ENCODE measurements at places on chromosomes 1 and 21.

DNA sequence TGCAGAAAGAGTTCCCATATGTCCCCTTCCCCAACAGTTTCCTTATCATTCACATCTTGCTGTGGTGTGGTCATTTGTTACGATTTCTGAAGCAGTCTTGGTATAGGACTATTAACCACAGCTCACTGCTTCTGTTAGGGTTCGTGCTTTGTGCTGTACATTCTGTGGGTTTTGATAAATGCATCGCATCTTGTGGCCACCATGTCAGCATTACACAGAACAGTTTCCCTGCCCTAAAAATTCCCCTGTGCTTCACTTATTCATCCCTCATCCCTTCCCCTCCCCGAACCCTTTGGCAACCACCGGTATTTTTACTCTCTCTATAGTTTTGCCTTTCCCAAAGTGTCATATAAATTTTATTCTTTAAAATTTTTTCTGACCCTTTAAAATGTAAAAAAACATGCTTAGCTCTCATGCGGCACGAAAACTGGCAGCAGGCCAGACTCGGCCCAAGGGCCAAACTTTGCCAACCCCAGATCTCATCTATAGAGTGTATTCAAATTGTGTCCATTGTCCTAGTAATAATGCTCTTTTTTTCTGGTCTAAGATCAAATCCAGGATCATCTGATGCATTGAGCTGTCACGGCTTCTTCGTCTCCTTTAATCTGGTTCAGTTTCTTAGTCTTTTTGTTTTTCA lies 78.2 kb downstream of the SIM2 start:
- no peak for DNase-seq

DNA sequence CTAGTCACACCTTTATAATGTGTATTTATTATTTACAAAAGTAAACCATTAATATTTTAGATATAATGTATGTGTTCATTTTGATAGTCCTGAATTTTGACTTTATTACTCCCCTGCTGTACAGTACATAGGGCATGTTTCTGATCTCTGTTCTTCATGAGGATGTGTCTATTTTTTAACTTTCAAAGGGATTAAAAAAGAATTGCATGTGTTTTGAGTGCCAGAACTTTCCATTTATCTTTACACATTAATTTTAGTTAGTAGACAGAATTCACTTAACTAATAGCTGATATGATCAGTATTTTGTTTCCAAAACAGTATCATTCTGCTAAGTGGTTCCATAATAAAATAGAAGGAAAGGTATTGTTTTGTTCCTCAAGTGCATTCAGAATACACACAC lies 3.1 kb downstream of the PBX1 start:
- no peak for DNase-seq

- DNase-seq = no peak
Observed at GRCh38 chr1:156074661-156075060, 7.6 kb downstream of the MEX3A start.

DNA sequence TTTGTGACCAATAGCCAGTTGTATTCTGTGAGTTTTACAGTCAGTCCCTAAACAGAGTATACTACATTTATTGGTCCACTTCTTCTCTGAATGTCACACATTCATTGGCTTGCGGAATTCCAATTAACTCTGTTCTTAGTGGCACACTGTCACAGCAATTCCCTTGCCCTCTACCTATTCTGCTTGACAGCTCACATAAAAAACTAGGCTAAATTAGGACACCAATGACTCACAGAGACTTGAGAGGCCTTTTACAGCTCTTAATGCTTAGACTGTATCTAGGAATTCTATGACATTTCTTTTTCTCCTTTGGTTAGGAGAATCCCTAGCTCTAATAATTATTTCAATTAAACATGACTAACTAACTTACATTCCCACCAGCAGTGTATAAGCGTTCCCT lies 104.1 kb downstream of the NEGR1 start:
- no peak for DNase-seq

- no peak for DNase-seq
Observed at GRCh38 chr1:87497380-87498203, 168.9 kb downstream of the LMO4 start.

DNA sequence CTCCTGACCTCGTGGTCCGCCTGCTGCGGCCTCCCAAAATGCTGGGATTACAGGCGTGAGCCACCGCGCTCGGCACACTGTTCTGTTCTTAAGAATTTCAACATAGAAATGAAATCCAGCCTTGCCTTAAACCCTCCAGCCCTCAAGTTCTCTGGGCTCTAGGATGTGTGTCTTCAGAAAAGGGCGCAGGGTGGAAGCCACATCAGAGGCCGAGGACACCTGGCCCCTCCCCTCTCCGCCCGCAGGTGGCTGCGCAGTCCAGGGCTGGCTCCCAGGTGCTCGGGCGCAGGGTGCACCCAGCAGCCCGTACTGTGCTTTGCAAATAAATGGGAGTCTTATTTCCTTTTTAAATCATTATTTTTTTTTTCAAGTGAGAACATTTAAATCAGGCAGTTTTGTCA lies 2.0 kb upstream of the C1orf174 start:
- DNase-seq = no peak

DNA sequence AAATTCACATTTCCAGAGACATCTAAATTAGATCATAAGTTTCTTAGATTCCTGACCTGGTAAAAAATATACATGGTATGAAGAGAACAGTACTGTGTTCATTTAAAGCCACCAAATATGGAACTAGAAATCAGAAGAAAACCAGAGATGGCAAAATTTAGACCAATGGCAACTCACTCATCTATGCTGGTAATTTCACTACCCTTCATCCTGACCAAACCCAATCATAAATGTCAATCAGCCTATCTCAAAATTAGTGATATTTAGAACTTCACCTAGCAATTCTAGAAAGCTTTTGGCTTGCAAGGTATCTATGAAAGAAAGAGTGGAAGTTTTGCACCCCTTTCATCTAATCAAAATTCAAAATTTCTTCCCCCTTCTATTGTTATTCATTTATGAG lies 107.7 kb downstream of the NIBAN1 start:
- no peak for DNase-seq

GRCh38 chr21:42040411-42041180 lies 30.4 kb upstream of the ZBTB21 start:
- DNase-seq = no peak

DNA sequence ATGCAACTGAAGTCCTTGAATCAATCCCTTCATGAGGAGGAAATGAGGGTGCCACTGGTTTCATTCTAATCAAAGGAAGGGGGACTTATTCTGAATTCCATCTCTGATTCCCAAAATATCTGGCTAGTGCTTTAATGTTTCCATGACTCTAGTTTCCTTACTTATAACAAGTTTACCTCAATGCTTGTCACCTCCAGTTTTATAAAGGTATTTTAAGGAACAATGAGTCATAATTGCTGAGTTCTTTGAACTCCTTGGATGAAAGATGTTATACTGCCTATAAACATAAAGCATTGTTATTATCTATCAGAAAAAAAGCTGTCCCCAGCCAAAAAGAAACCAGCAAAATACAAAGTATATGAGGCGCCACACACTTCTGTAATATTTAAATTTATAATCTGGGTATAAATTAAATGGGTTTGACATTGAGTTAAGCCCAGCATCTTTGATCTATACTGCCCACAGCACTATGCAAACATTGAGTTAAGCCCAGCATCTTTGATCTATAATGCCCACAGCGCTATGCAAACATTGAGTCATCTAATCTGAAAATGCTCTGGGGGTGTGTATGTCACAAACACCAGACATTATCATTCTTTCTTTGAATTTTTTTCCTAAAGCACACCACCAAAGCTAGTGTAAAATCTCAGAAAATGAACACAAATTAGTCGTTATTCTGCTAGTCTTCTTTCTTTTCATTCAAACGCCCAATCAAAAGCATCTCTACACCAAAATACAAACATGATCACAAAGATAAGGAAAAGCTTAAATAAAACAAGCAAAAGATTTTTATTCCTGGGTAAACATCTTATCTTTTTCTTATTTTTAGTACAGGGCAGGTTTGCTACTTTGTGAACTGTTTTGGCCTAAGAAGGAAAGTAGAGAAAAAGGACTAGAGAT lies 11.5 kb upstream of the CXADR start:
- DNase-seq = no peak

- no peak for DNase-seq
Observed at GRCh38 chr21:41670056-41670805, 96.6 kb downstream of the RIPK4 start.

DNA sequence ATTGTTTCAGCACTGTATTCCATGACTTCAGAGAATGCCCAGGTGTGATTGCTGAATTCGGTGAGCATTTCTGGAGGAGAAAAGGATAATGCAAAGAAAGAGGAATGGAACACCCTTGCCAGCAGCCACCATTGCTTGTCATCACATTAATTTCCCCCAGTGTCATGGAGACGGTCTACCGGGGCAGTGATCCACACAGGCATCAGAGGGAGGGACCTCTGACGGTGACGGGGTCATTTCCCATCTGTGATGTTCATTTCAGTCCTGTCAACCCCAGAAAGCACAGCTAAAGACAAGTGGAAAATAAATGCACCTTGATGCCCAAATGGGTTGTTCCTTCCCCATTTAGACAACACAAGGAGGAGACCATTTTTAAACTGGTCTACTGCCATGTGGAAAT lies 376.4 kb downstream of the PCP4 start:
- DNase-seq = no peak

GRCh38 chr1:175445646-175446045 lies 253.1 kb upstream of the KIAA0040 start:
- DNase-seq = no peak

GRCh38 chr1:191160837-191161236 lies 683.2 kb upstream of the BRINP3 start:
- DNase-seq = no peak

GRCh38 chr21:42332557-42333317 lies 17.5 kb upstream of the TFF3 start:
- DNase-seq = no peak

GRCh38 chr1:31155216-31155806 lies 84.4 kb downstream of the NKAIN1 start:
- peak; percentile 31 for DNase-seq

DNA sequence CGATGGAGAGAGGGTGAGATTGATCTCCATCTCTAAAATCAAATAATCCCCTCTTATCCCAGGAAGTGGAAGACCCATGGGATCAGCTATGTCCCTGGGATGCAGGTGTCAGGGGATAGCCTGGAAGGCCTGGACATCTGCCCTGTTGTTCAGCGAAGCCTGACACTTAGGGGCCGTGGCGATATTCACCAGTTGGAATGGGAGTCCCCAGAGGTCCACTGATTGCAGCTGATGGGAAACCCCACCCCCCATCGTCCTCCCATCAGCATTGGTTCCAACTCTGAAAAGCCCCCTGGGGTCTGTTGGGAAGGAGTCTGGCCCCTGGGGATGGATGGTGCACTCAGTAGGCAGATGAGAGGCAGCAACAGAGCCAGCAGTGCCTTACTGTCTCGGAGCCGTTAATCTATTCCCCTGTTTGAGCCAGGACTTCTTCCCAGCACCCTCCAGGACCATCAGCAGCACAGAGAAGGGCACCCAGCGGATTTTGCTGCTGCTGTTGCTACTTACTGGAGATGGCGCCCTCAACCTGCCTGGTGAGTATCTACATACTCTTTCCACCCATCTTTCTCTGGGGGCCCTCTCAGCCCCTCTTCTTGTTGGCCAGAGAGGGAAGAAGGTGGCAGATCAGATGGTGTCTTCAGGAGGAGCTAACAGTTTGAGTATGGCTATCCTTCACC lies 13.4 kb downstream of the CATSPER4 start:
- no peak for DNase-seq

- DNase-seq = no peak
Observed at GRCh38 chr1:230701895-230702768, 11.8 kb downstream of the AGT start.
